ENCODE measurements at places on chromosomes 16 and 17. TPM values are rescaled to one million over a fixed set of nuclear protein-coding genes. Genes with fewer than 3 reads are reported as not detected.

GAS7 gene
- 3.7 TPM for total RNA-seq

AANAT gene
- not detected for total RNA-seq

HBQ1 gene
- total RNA-seq, result 0.97 TPM

ZNF469 gene
- 0.82 TPM for total RNA-seq

Measured in bladder microvascular endothelial cell (primary cell).